NCI-H446 treated with DMSO at 0.1 percent for 48 hours (cell line): ENCODE measurements at places on chromosomes 1 and 21.

DNA sequence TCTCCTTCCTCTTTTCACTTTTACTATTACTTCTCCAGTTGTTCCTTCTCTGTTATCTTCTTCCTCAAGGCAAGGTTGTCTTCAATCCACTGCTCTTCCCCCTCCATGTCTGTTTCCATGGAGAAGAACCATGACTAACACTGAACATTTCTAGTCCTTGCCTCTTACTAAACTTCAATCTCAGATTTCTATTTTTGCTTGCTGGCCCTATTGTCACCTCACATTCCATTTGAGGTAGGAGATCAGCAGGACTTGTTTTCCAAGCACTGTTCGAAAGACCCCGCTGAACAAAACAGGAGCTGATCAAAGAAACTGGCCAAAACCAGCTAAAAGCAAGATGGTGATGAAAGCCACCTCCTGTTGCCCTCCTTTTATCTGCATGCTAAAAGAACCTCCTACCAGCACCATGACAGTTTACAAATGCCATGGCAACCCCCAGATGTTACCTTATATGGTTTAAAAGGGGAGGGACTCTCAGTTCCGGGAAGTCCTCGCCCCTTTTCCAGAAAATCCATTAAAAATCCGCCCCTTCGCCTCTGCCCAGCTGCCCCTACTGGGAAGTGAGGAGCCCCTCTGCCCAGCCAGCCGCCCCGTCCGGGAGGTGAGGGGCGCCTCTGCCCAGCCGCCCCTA lies 22.6 kb downstream of the GON4L start:
- DNase-seq: no peak

- DNase-seq: no peak
Observed at GRCh38 chr1:164764333-164764732, 205.3 kb downstream of the PBX1 start.

GRCh38 chr1:234770924-234771540 lies 161.1 kb upstream of the IRF2BP2 start:
- DNase-seq: no peak

- DNase-seq: no peak
Observed at GRCh38 chr21:41706678-41707077, 60.2 kb downstream of the RIPK4 start.

- no peak for DNase-seq
Observed at GRCh38 chr1:93414749-93415148, 33.2 kb upstream of the FNBP1L start.

DNA sequence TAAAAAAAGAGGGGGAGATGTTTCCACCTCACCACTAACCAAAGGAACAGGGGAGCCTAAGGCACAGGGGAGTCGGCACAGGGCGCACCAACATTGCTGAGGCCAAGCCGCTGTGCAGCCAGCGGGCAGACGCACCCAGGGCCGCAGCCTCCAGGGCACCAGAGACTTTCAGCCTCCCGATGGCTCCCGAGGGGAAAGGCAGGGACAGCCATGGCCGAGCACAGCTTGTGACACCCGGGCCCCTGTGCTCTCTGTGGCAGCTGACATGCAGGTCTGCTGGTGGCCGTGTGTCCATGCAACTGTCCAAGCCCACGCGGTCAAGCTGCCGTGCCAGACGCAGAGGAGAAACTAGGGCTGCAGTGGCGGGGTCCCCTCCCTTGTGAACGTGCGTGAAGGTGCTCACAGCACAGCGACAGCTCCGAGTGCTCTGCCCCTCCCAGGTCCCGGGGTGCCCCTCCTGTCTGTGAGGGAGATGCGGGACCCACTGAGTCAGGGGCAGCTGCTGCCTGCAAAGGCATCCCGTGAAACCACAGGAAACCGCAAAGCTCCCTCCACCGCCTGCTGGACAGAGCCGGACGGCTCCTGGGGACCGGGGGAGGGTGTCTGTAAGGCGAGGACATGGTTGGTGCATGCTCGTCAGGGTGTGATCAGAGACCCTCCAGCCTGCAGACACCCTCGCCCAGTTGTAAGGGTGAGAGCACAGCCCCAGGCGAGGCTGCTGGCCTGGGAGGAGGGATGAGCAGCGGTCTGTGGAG lies 2.5 kb downstream of the KRTAP10-11 start:
- DNase-seq: no peak

GRCh38 chr21:33458861-33459260 lies 20.9 kb downstream of the TMEM50B start:
- DNase-seq: no peak

GRCh38 chr1:42418516-42418915 lies 37.3 kb downstream of the ZMYND12 start:
- no peak for DNase-seq

- peak; percentile 11 for DNase-seq
Observed at GRCh38 chr1:59026472-59026948, 242.7 kb upstream of the JUN start.

DNA sequence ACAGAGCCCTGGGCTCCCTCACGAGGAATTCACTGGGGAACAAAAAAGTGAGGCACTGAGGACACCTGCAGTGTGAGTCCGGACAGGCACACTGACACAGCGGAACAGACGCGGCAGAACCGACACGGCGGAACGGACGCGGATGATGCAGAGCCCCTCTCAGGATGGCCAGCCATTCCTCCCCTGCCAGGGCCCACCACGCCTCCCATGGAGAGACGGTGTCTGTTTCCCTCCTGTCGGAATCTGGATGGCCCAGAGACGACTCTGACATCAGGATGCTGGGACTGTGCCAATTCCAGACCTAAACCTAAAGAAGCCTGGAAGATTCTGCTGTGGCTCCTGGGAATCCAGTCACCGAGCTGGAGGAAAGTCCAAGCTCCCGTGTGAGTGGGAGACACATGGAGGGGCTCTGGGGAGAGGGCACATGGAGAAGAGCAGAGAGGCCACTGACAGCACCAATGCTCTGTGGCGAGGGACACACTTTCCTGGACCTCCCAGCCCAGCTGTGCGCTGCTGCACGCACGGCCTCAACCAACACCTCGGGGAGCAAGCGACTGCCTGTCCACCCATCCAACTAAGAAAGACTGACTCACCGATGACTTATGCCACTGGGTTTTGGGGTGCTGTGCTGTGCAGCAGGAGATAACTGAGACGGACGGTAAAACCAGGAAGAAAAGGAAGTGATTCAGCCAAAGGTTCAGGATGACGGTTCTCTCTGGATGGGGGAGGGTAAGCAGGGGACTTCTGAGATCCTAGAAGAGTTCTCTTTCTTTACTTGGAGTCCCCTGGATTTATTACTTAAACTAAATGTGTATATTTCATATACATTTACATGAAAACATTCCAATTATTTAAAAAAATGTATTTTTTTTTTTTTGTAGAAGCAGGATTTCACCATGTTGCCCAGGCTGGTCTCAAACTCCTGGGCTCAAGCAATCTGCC lies 23.3 kb downstream of the ZBTB17 start:
- DNase-seq: no peak

- no peak for DNase-seq
Observed at GRCh38 chr1:2847086-2847985, 45.8 kb upstream of the TTC34 start.

GRCh38 chr1:154595621-154596020 lies 12.4 kb downstream of the ADAR start:
- DNase-seq: no peak

DNA sequence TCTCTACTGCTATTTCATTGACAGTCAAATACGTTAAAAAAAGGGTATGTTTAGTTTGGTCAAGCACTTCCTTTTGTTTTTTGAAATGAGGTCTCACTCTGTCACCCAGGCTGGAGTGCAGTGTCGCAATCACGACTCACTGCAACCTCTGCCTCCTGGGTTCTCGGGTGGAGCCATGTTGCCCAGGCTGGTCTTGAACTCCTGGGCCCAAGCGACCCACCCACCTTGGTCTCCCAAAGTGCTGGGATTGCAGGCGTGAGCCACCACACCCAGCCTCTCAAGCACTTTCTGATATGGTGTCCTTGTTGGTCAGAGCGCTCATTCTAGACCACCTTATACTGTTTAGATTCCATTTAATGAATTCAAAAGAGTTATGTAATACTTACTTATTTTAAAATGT lies 20.9 kb upstream of the RHBDL2 start:
- DNase-seq: no peak

DNA sequence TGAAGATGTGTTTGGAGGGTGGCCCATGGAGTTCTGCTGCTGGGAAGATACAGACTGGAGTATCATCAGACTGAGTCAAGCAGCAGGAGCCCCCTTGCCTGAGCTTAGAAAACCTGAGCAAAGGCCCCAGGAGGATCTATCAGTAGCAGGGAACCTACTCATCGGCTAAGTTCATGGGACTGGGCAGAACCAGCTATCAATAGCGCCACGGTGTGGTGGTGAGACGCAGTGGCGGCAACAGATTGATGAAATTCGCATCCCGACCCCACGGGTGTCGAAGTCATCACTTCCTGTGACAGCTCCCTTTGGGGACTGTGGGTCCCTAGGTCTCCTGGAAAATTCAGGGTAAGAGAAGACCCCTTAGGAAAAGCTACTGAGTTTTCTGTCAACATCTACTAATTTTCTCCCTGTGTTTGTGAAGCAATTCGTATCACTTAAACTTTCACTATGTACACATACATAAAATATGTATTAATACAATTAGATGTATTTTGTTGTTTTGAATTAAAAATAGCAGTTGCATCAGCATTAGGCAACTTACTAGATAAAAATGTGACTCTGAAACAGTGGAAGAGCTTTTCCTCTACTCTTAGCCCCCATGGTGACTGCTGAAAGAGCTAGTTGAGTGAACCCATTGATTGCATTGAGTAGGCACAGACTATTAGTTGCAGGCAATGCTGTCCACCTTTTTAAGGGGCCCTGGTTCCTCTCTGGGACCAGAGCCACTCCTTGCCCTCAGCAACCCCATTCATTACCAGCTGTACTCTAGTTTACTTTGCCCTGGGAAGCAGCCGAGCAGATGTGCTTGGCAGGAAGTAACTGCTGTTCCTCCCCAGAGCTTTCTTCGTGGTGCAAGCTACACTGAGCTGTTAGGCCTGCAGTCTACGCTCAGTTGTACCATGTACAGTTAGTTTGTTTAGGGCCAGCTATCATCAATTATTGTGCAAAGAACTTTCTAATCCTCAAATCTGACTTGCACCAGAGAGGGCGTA lies 7.3 kb upstream of the CACNA1S start:
- no peak for DNase-seq

- DNase-seq: no peak
Observed at GRCh38 chr1:240094041-240094722, 2.5 kb downstream of the FMN2 start.

GRCh38 chr1:212982430-212983152 lies 32.2 kb downstream of the VASH2 start:
- DNase-seq: peak; percentile 17

GRCh38 chr1:109570414-109570813 lies 22.0 kb downstream of the GNAI3 start:
- no peak for DNase-seq

DNA sequence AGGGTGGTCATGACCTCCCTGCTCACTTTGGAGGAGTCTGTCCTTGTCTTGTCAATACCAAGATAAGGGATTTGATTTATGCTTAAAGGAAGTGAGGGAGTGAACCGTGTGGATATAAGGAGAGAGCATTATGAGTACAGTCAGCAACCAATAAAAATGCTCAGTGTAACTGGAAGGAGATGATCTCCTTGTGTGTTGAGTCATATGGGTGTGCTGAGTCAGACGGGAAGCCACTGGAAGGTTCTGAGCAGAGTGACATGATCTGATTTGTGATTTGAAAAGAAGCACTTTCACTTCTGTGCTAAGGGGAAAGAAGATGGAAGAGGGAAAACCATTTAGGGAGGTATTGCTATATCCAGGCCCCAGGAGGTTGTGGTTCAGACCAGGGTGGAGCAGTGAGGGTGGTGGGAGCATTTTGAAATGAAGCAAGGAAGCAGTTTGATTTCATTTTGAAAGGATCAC lies 2.5 kb upstream of the BCL10 start:
- DNase-seq: no peak

GRCh38 chr1:150626150-150626549 lies 3.3 kb downstream of the ENSA start:
- no peak for DNase-seq

GRCh38 chr1:171883849-171884248 lies 42.6 kb downstream of the DNM3 start:
- no peak for DNase-seq

DNA sequence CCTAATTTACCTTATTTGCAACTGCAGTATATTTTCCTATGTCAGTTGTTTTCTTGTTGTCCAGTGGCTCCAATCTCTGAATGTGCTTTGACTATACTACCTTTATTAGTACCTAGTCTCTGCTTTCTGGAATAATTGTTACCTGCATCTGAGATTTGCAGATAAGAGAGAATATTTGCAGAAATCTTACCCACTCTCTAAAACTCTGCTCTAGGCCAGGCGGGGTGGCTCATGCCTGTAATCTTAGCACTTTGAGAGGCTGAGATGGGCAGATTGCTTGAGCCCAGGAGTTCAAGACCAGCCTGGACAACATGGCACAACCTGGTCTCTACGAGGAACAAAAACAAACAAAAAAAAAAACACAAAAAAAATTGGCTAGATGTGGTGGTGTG lies 2.0 kb upstream of the SYDE2 start:
- no peak for DNase-seq

DNA sequence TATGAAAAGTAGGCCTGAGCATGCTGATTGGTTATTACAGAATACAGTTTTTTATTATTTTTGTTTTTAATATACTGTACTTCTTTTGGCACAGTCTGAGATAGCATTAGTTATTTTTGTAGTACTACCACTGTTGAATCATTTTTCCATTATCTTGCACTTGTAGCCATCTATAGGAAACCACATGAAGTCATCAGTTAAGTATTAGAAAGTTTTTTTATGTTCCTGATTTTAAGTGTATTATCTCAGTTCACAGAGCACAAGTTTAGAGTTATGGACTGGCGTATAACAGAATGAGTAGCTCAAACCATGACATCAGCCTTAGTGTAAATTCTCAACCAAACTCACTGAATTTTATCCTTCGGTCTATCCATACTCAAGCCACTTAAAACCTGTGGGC lies 22.8 kb downstream of the DHX9 start:
- DNase-seq: no peak

DNA sequence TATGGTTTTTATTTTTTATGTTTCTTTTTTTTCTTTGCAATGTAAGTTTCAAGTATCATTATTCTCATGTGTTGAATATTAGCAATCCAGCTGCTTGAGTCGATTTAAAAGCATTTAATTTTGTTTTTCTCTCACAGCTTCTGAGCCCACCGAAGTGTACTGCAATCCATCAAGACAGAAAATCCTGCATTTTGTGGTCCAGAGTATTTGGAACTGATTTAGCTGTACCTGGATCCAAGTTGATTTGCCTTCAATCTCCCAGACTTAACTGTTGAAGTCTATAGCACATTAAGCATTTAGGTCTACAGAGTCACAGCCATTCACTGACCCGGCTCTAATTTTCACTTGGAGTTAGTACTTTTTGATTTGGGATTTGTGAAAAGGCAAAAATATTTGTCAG lies 622.9 kb upstream of the ADAMTS5 start:
- DNase-seq: no peak

GRCh38 chr1:27143401-27143800 lies 11.5 kb downstream of the SLC9A1 start:
- DNase-seq: no peak

DNA sequence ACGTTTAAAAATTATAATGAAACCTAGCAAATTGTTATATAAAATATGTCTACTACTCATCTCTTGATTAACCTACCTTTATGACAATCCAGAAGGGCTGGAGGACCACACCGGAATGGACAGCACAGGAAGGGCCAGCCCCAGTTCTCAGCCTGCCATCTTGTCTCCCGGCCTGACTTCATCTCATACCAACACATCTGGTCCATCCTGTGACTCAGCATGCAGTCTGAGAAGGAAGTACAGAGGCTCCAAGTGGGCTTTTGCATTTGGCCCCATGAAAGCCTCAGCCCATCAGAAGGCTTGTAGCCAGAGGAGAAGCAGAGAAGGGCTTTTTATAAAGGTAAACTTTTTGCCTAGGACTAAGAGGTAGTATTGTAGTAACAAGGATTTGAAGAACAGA lies 436.6 kb downstream of the MRPL39 start:
- DNase-seq: no peak
